Mammary epithelial cell (primary cell): ENCODE measurements at places on chromosomes 4 and X. TPM values are rescaled to one million over a fixed set of nuclear protein-coding genes. Genes with fewer than 3 reads are reported as not detected.

The ATOH1 gene
- not detected for polyA plus RNA-seq

The RTL9 gene
- polyA plus RNA-seq = 0.02 TPM

The RAI2 gene
- not detected for polyA plus RNA-seq

The DUSP21 gene
- polyA plus RNA-seq = not detected

The TASL gene
- not detected for polyA plus RNA-seq

The MORC4 gene
- polyA plus RNA-seq = 13.7 TPM

The PPBP gene
- 2.7 TPM for polyA plus RNA-seq

The EFHC2 gene
- 0.18 TPM for polyA plus RNA-seq

The SORCS2 gene
- polyA plus RNA-seq = 0.91 TPM

The NDNF gene
- polyA plus RNA-seq = not detected

The OPRPN gene
- not detected for polyA plus RNA-seq

The GALNTL6 gene
- polyA plus RNA-seq = not detected

The BEX2 gene
- polyA plus RNA-seq = 4.7 TPM

The TENM3 gene
- 24.5 TPM for polyA plus RNA-seq

The NAAA gene
- 7.4 TPM for polyA plus RNA-seq

The BEX4 gene
- 10.0 TPM for polyA plus RNA-seq

The CYTL1 gene
- polyA plus RNA-seq = 0.14 TPM

The DGKK gene
- not detected for polyA plus RNA-seq

The ZRSR2 gene
- polyA plus RNA-seq = 7.4 TPM

The LRIT3 gene
- 0.01 TPM for polyA plus RNA-seq
